Central memory CD8-positive, alpha-beta T cell (primary cell): ENCODE measurements at places on chromosomes 5 and 9.

GRCh38 chr5:93512799-93513198 is 68.2 kb downstream of the NR2F1-AS1 start:
- no peak for DNase-seq

GRCh38 chr9:33024966-33025571 is at the start of gene DNAJA1:
Gene DNAJA1, plus strand, starts transcription at chr9:33025273. Its CDS starts 1,212 bp downstream, at chr9:33026485.
- peak; percentile 96 for DNase-seq

DNA sequence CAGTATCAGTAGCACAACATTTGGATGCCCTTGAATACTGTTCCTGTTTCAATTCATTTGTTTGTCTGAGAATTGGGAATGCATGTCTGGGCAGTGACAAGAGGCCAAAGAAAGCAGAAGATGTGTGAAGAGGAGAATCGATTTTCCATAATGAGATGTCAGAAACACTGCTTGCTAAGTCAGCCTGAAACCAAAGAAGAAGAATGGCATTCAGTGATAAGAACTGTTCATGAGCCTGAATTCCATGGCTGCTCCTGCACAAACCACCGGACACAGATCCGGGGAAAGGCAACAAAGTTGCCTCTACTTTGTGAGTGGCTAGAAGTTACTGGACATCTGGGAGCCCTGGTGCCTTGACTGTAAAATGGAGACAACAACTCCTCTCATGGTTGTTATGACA is 207.2 kb upstream of the RASEF start:
- DNase-seq: no peak

GRCh38 chr5:138351517-138351916 is 968 bp upstream of the KDM3B start:
- DNase-seq: no peak

- no peak for DNase-seq
Observed at GRCh38 chr5:36242534-36243485, 1.1 kb upstream of the NADK2 start.

- no peak for DNase-seq
Observed at GRCh38 chr5:88677376-88677895, 205.5 kb downstream of the MEF2C start.

- DNase-seq: no peak
Observed at GRCh38 chr9:97536480-97536879, 35.0 kb downstream of the TMOD1 start.

DNA sequence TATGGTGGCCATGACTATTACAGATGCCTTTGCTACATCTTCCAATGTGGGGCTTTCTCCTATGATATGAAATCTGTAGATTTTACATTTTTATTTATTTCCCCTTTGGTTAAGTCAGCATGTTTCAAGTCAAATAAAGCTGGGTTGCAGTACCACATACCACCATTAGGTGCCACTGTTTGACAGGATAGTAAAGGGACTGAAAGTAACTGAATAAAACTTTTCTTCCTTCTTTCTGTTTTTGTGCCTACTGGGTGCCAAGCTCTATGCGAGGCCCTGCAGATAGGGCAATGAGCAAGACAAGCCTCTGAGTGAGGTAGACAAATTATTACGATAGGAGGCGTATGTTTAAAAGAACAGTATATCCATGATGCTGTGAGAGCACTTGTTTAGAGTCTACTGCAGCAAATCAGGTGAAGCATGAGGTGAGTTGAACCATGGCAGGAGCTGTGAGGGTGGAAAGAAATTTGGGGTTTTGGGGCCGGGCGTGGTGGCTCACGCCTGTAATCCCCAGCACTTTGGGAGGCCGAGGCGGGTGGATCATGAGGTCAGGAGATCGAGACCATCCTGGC is 64.8 kb downstream of the GDNF start:
- no peak for DNase-seq

DNA sequence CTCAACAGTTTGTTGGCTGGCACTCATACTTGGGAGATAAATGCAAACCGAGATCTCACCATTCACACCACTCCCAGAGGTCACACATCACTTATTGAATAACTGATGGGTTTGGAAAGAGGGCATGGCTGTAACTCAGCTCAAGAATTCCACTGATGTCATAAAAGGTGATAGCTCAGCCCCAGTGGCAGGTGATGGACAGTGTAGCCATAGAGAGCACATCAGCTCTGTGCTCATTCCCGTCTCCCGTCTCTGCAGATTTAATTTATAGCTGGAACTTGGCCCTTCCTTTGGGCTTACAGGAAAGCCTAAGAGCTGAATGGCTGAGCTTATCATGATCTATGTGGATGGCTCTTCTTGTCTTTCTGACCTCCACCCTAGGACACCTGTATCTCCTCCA is 59.8 kb downstream of the INSYN2B start:
- no peak for DNase-seq

DNA sequence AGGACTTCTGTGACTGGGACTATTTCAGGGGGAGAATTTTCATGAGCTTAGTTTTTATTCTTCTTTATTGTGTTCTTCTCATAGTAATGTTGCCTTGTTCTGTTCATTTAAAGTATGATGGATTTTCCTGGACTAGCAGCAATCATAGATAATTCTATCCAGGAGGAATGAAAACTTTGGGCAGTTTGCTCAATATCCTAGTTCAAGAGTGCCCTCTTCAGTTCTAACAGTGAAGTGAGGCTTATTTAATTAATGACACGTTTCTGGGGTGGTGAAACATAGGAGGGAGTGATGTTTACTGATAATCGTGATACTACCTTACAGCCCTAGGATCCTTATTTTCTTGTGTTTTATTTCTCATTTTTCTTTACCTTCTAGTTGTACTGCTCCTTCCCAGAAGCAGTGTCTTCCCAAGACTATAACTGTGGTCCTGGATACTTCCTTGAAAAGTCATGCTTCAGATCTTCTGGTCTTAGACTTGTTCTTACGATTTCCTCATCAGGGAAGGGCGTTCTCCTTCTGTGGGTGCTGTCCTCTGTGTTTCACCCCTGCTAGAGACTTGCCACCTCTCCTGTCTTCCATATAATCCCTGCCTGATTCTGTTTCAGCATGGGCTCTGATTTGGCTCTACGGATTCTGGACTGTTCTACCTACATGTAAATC is 57.4 kb downstream of the CFAP95 start:
- no peak for DNase-seq

GRCh38 chr5:43044181-43044914 is 4.2 kb upstream of the ANXA2R start:
- no peak for DNase-seq

DNA sequence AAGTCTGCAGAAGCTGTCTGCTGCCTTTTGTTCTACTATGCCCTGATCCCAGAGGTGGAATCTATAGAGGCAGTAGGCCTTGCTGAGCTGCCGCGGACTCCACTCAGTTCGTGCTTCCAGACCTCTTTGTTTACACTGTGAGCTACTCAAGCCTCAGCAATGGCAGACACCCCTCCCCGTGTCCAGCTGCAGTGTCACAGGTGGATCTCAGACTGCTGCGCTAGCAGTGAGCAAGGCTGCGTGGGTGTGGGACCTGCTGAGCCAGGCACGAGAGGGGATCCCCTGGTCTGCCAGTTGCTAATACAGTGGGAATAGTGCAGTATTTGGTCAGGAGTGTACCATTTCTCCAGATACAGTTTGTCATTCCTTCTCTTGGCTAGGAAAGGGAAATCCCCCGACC is 99.6 kb downstream of the SLCO4C1 start:
- no peak for DNase-seq

DNA sequence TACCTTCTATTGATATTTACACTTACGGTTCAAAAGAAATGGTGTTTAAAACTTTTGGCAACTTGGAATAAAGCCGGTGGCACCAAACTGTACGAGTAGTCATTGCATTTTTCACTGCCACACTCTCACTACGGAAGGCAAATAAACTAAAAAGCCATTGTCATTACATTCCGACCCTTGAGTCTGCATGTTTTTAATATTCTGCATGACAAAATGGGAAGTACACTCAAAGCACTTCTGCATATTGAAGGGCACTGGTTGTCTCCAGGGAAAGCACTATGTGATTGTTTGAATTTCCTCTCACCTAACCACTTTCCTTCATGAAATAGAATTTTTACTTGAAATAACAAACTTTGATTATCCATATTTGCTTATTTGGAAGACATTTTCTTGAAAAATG is 426.3 kb downstream of the CETN3 start:
- no peak for DNase-seq

DNA sequence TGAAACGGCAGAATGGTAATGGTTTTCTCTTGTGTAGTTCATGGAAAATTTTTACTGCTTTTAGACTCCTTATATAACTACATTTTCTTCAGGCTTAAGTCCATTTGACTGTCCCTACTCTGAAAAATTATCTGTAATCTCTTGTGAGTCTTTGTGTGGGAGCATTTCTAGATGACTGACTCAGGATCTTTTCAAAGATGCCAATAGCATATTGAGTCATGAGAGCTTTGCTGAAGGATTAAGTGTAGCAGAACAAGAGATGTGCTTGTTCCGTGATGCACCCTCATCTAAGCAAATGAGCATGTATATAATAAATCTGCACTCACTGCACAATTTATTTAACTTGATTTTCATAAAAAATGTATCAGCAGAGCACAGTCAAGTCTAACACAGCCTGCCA is 298.7 kb upstream of the CDH6 start:
- DNase-seq: no peak

- no peak for DNase-seq
Observed at GRCh38 chr9:72322259-72322658, 42.7 kb downstream of the ZFAND5 start.

DNA sequence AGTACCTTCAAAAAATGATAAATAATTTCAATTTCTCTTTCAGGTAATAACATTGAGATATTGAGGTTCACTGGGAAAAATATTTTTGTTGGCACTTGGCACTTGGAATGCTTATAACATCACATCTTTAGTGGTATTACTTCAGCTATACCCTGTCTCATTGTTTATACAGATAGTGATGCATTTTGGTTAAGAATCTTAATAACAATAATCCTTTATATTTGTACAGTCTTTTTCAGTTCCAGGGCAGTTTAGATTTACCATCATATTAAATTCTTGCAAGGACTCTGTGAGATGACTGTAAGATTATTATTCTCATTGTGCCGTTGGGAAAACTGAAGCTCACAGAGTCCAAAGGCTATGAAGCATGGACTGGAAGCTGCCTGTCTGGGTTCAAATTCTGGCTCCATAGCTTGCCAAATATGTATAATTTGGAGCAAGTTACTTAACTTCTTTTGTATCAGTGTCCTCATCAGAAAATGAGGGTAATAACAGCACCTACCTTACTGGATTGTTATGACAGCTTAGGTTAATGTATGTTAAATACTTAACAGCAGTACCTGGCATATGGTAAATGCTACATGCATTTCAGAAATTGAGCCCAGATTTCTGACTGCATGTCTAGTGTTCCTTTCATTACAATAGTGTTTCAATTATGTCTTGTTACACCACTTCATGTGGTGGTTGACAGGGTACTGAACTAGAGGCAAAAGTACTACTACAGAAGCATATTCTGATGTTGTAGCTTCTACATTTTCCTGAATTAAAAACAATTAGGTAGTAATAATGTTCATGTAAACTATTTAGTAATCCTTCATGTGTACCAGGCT is 272.2 kb downstream of the PLK2 start:
- no peak for DNase-seq

DNA sequence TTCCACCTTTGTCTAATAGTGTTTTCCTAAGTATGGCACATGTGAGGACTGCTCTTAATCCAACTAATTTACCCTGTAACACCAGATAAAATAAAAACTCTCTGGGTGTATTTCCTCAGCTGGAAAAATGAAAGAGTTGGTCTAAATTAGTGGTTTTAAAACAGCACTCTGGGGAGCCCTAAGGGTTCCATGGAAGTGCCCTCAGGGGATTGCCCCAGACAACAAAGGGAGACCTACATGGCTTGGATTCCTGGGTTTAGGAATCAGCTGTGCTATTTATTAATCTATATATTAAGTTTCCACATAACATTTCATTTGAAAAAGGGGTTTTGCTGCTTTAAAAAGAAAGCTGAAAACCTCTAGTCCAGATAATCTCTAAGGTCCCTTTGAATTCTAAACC is 20.2 kb downstream of the ADAMTS6 start:
- no peak for DNase-seq

DNA sequence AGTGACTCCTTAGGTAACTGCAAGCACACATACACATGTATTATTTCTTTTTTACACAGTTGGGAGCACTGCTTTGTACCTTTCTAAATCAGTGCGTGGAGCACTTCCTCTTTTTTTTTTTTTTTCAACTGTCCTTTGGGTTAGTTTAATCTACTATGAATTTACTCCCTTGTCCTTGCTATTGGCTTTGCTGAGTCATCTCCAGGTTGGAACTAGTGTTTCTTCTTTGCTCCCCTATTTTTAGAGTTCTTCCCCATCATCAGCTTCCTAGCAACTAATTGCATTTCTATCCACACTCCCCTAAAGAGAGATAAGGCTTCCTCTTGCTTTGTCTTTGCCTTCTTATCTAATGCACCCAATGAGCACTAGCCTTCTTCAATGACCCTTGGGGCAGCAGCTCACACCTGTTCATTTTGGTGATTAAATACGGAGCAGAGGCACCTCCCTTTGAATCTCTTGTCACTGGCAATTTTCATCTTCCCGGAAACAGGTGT is 24.3 kb downstream of the S100Z start:
- DNase-seq: no peak

GRCh38 chr5:124630767-124631704 is 115.4 kb downstream of the ZNF608 start:
- DNase-seq: no peak

DNA sequence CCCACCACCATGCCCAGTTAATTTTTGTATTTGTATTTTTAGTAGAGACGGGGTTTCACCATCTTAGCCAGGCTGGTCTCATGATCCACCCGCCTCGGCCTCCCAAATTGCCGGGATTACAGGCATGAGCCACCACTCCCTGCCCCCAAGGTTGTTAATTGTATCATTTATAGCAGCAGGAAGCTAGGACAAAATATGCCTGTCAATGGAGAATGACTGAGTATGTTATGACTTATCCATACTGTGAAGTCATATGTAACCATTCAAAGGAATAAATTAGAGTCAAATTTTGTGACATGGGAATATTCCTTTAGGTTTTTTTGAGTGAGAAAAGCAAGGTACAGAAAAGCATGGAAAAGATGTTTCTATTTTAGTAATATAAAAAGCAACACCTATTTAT is 3.9 kb upstream of the DAB2 start:
- no peak for DNase-seq

DNA sequence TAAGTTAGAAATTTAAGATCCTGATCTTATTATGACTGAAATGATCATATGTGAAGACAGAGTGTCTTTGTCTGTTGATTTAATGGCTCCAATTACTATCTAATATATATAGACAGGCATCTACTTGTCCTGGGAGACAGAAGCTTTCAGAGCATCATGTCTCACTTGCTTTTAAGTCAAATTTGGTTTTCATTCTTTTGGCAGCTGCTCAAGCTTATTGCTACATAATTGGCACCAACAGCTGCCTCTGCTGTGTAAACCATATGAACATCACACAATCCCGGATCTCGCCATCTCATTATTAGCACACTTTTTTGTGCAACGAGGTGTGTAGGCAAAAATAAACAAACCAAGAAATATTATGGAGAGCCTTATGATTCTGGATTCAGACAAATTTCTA is 1717.9 kb downstream of the EFNA5 start:
- DNase-seq: no peak
